Naive thymus-derived CD8-positive, alpha-beta T cell (primary cell): ENCODE measurements at places on chromosomes 5 and 9.

- H3K27ac ChIP-seq: no peak overlapping the region
- no peaks in the 10 kb centered on the region for H3K36me3 ChIP-seq
- DNase-seq: no peak
- H3K4me1 ChIP-seq: peaks cover 6% of the 10 kb centered on the region
- H3K27me3 ChIP-seq: peaks cover 8% of the 10 kb centered on the region
- H3K4me3 ChIP-seq: no peak overlapping the region
These were observed 188.6 kb downstream of the PARP8 start for GRCh38 chr5:50855001-50855400.

DNA sequence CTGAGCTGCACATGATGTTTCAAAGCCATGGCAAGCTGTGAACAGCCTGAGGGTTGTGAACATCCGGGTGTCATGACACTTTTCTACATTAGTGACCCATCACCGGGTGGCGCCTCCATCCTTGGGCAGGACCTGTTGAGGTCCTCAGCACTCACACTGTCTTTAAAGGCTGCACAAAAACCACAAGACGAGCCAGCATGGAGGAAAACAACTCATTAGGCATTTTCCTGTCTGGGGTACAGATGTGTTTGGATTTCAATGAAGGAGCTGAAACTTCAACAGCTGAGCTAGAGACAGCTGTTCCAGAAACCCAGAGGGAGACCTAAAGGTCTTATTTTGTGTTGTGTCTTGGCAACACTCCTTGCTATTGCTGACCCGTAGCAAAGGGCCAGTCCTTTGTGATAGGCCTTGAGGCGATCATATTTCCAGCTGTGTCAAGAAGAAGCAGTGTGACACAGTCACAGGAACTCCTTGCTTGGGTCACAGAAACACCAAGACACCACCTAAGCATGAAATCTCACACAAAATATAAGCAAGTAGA lies 151.8 kb upstream of the VLDLR start:
- H3K27me3 ChIP-seq: peaks cover 4% of the 10 kb centered on the region
- H3K4me1 ChIP-seq: no peaks in the 10 kb centered on the region

DNA sequence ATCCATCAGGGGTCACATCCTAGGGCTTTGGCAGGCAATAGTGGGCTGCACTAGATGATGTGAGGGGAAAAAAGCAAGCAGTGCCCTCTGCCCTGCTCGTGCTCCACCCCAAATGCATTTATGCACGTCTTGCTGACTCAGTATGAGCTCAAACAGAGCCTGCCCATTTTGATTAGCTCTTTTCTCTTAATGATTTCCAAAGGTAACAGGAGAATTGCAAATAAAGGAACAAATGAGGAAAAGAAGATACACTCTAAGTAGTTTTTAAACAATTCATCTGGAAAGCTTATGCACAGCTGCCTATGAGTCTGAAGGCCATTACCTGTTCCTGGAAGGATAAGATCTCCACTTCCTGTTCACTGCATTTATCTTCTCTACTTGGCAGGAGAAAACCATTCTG lies 364.2 kb downstream of the TMEM232 start:
- no peaks in the 10 kb centered on the region for H3K4me1 ChIP-seq
- H3K27me3 ChIP-seq: no peaks in the 10 kb centered on the region
- no peak for DNase-seq
- no peaks in the 10 kb centered on the region for H3K36me3 ChIP-seq
- H3K4me3 ChIP-seq: no peak overlapping the region

- H3K36me3 ChIP-seq: peaks cover 3% of the 10 kb centered on the region
- H3K27ac ChIP-seq: peak overlapping the region; percentile 95
- H3K4me3 ChIP-seq: peak overlapping the region; percentile 95
These were observed 1.3 kb downstream of the TMEM268 start for GRCh38 chr9:114612272-114612923.

DNA sequence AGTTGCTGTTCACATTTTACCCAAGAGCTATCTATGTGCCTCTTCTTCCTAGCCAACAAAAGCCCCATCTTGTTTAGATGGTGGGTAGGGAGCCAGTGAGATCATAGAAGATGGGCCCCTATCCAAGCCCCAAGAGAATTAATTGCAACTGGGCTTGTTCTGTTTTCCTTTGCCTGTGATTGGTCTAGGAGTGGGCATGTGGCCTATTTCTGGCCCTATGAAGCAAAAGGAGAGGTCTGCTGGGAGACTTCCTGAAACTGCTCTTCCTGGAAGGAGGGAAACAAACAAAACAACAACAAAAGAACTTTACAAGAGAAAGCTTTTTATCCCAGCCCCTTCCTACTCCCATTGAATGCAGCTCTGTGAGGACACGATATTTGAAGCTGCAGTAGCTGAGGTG lies 32.5 kb upstream of the ALDOB start:
- H3K36me3 ChIP-seq: no peaks in the 10 kb centered on the region
- H3K27ac ChIP-seq: no peak overlapping the region
- H3K4me1 ChIP-seq: no peaks in the 10 kb centered on the region
- DNase-seq: no peak

DNA sequence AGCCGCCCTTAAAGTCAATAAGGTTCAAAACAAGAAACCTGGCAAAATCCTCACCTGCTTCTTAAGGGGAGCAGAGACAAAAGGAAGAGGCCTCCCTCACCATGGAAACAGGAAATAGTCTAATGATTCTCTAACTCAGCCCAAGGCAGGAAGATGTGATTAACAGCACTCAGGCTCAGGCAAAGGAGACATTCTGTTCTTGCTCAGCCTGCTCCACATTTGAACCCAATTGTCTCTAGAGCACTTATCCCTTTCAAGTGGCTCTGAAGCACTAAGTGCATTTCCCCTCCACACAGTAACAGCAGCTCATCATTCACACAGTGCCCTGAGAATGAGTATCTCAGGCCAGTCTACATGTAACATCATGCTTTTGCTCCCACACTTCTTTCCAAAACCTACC lies 72.3 kb downstream of the NIPSNAP3B start:
- H3K4me1 ChIP-seq: peaks cover 6% of the 10 kb centered on the region
- no peak for DNase-seq
- H3K27ac ChIP-seq: no peak overlapping the region
- no peaks in the 10 kb centered on the region for H3K27me3 ChIP-seq
- no peak overlapping the region for H3K4me3 ChIP-seq

GRCh38 chr5:39177631-39177964 lies 41.8 kb downstream of the FYB1 start:
- H3K27me3 ChIP-seq: no peaks in the 10 kb centered on the region
- peaks cover 42% of the 10 kb centered on the region for H3K36me3 ChIP-seq
- H3K4me3 ChIP-seq: peak overlapping the region; percentile 83

DNA sequence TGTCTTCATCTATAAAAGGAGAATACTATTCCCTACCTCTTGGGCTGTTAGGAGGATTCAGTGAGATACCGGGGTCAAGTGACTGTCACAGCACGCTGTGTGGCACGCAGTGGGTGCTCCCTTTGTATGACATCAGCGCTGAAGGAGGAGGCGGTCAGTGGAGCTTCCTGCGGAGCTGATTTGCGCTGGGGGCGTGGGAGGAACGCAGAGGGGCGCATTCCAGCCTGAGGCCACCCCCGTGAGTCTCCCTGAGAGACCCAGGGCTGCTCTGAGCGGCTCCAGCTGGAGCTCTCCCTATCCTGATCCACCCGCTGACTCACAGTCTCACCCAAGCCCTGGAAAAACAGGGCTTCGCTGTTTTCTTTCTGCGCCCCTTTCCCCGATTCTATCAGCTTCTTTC lies 24.3 kb upstream of the NEURL1B start:
- H3K27me3 ChIP-seq: no peaks in the 10 kb centered on the region
- no peak overlapping the region for H3K4me3 ChIP-seq
- H3K36me3 ChIP-seq: no peaks in the 10 kb centered on the region
- H3K27ac ChIP-seq: no peak overlapping the region
- no peak for DNase-seq
- H3K4me1 ChIP-seq: no peaks in the 10 kb centered on the region

GRCh38 chr9:93111371-93112115 lies 15.5 kb downstream of the CARD19 start:
- no peak for DNase-seq
- H3K36me3 ChIP-seq: peaks cover 5% of the 10 kb centered on the region
- no peaks in the 10 kb centered on the region for H3K27me3 ChIP-seq
- H3K4me3 ChIP-seq: no peak overlapping the region

GRCh38 chr5:179679014-179679674 lies 1.7 kb downstream of the CBY3 start:
- peak overlapping the region; percentile 97 for H3K27ac ChIP-seq
- H3K27me3 ChIP-seq: no peaks in the 10 kb centered on the region
- peak overlapping the region; percentile 96 for H3K4me3 ChIP-seq
- H3K4me1 ChIP-seq: peaks cover 33% of the 10 kb centered on the region

DNA sequence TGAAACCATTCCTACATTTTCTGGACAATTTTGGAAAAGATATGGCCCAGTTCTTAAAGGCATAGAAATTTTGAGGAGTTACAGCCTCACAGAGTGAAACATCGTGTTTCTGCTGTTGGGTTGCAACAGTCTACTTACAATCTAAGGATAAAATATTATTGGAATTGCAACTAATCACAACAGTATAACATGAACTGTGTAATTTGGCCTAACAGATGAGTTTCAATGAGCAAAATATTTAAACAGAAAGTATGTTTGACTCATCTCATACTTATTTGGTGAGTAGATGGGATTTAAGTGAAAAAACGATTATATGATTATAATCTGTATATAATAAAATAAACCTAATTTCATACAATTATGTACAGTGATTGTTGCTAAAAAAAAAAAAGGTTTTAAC lies 1061.8 kb downstream of the CDH12 start:
- H3K27me3 ChIP-seq: no peaks in the 10 kb centered on the region
- H3K36me3 ChIP-seq: no peaks in the 10 kb centered on the region
- no peak overlapping the region for H3K4me3 ChIP-seq
- no peaks in the 10 kb centered on the region for H3K4me1 ChIP-seq
- no peak overlapping the region for H3K27ac ChIP-seq
- DNase-seq: no peak

DNA sequence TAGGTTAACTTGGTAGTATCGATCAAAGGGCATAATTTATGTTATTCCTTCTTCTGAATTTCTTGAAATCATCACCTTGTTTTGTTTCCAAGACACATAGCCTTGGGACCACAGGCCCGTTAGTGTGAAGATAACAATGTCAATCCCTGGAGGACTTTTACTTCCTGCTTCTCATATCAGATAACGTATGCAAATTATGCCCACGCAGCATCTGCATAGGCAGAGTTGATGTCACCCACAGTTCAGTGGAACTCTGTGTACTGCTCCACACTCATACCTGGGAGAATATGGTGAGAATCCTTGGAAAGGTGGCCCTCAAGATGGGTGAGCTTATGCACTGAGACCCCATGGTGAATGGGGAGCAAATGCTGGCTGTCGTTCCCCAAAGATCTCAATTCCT lies 95.0 kb downstream of the CFAP90 start:
- no peaks in the 10 kb centered on the region for H3K36me3 ChIP-seq
- DNase-seq: no peak
- H3K4me1 ChIP-seq: no peaks in the 10 kb centered on the region

- no peak overlapping the region for H3K27ac ChIP-seq
- no peaks in the 10 kb centered on the region for H3K4me1 ChIP-seq
- no peak overlapping the region for H3K4me3 ChIP-seq
- H3K36me3 ChIP-seq: no peaks in the 10 kb centered on the region
These were observed 13.3 kb upstream of the MPDZ start for GRCh38 chr9:13292782-13293181.

- no peaks in the 10 kb centered on the region for H3K4me1 ChIP-seq
- H3K27me3 ChIP-seq: no peaks in the 10 kb centered on the region
- H3K4me3 ChIP-seq: no peak overlapping the region
These were observed 76.1 kb downstream of the HMHB1 start for GRCh38 chr5:143887903-143888665.

- H3K4me3 ChIP-seq: no peak overlapping the region
- H3K27me3 ChIP-seq: no peaks in the 10 kb centered on the region
- H3K27ac ChIP-seq: no peak overlapping the region
These were observed 213.3 kb downstream of the DNAH5 start for GRCh38 chr5:13731121-13731628.

GRCh38 chr5:89869346-89869745 lies 540.2 kb downstream of the CETN3 start:
- no peak for DNase-seq
- no peak overlapping the region for H3K4me3 ChIP-seq
- no peaks in the 10 kb centered on the region for H3K4me1 ChIP-seq
- H3K27ac ChIP-seq: no peak overlapping the region
- H3K36me3 ChIP-seq: no peaks in the 10 kb centered on the region

DNA sequence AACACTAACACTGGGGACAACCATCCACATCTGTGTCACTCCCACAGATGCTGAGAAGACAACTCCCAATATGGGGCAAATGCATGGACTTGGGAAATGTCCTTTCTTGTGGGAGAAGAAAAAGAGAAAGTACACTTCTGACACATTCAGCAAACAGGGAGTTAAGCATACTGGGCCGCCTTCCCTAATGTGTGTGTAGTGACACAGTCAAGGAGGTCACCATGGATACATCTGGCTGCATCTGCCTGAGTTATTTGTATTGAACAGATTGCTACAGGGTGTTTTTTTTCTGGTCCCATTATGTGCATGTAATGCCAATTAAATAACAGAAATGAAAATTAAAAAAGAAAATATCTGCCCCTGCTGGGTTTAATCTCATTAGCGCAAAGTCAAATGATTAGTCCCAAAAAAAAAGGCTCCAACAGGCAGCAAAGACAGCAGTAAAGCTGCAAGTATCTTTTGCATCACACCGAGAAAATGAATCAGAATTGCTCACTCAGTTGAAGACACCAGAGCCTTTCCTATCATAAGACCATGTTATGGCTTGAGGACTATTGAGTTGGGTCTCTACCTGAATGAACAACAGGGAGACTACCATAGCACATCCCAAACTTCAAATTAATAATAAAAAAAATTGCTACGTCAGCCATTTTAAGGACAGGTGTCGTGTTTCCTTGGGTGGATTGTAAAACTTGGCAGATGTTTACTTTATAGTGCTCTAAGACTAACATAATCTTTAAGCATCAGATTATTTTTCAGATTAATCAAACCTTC lies 395.9 kb downstream of the DTWD2 start:
- H3K27ac ChIP-seq: no peak overlapping the region
- no peak for DNase-seq
- no peak overlapping the region for H3K4me3 ChIP-seq
- peaks cover 3% of the 10 kb centered on the region for H3K27me3 ChIP-seq
- no peaks in the 10 kb centered on the region for H3K36me3 ChIP-seq

GRCh38 chr5:154394307-154394706 lies 51.5 kb upstream of the SAP30L start:
- H3K27ac ChIP-seq: peak overlapping the region; percentile 37
- H3K4me1 ChIP-seq: peaks cover 1% of the 10 kb centered on the region
- no peak overlapping the region for H3K4me3 ChIP-seq

DNA sequence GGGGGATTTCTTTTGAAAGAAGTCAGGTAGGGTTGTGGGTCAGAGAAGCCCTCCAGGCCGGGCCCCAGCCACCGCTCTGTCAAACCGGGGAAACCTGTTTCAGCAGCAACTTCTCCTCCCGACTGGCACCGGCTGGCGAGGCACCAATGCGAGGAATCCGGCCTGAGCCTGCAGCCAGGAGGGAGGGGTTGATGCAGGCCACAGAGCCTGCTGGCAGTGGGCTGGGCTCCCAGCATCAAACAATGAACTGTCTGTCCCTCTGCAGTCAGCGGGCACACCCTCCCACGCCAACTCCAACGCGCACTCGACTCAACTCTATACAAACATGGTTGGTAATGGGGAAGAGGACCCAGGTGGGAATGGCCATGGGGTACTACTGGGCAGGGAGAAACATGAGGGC lies 12.1 kb downstream of the PCDH1 start:
- no peaks in the 10 kb centered on the region for H3K36me3 ChIP-seq
- H3K4me1 ChIP-seq: no peaks in the 10 kb centered on the region
- H3K4me3 ChIP-seq: no peak overlapping the region
- peaks cover 27% of the 10 kb centered on the region for H3K27me3 ChIP-seq
- H3K27ac ChIP-seq: no peak overlapping the region
- no peak for DNase-seq

GRCh38 chr9:83219924-83220438 lies 157.0 kb upstream of the RASEF start:
- H3K36me3 ChIP-seq: no peaks in the 10 kb centered on the region
- DNase-seq: no peak
- peaks cover 29% of the 10 kb centered on the region for H3K27me3 ChIP-seq
- no peak overlapping the region for H3K27ac ChIP-seq
- H3K4me1 ChIP-seq: peaks cover 8% of the 10 kb centered on the region
